Stimulated activated CD4-positive, alpha-beta T cell treated with anti-CD3 and anti-CD28 coated beads, TNF-alpha, amount 100 ng/mL, for 48 hours (primary cell): ENCODE measurements at places on chromosomes 16 and 17.

DNA sequence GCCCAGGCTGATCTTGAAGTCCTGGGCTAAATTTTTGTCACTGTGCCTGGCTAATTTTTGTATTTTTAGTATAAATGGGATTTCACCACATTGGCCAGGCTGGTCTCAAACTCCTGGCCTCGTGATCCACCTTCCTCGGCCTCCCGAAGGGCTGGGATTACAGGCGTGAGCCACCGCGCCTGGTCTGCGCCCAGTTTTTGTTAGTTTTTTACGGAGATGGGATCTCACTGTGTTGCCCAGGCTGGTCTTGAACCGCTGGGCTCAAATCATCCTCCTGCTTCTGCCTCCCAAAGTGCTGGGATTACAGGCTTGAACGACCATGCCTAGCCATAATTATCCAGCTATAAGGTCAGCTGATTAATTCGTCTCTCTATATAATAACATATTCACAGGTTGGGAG lies 2.7 kb upstream of the CEMP1 start:
- DNase-seq, result no peak

DNA sequence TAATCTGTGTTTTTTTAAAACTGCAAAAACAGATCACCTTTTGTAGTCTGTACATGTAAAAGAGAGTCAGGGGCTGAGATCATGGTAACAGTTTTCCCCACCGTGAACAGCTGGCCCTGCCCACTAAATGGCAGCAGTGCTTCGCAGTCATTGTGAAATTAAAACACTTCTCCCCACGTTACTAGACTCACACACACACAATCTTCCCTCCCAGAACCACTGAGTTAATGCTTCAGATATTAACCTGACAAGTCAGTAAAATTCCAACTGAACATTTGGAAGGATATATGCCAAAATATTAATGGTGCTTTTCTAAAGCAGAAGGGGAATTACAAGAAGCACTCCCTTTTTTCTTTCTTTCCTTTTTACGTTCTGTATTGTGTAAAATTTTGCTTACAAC lies 1.2 kb upstream of the CD300LG start:
- no peak for DNase-seq

- no peak for DNase-seq
These were observed 4.3 kb downstream of the EVPLL start for GRCh38 chr17:18381953-18382245.

GRCh38 chr16:19396555-19397011 lies 21.1 kb upstream of the TMC5 start:
- no peak for DNase-seq

DNA sequence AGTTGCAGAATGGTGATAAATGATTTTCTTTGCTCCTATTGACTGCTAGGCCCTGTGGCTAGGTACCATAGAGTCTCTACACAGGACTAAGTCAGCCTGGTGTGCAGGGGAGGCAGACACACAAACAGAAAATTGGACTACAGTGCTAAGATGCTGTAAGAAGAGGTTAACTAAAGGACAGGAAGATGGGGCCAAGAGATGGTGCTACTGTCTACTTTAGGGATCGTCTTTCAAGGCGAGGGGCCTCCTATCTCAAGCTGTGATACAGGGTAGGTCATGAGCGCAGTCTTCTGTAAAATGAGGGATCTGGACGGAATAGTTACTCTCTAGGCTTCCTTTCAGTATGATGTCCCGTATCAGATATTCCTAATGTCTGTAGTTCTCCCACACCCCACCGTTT lies 817 bp downstream of the NME1 start:
- no peak for DNase-seq

GRCh38 chr17:66704858-66705520 lies 129.9 kb upstream of the CACNG5 start:
- no peak for DNase-seq

- no peak for DNase-seq
These were observed 36.4 kb downstream of the RHBDL3 start for GRCh38 chr17:32302037-32302436.

- DNase-seq, result no peak
These were observed 1.2 kb downstream of the QPRT start for GRCh38 chr16:29680180-29680598.

DNA sequence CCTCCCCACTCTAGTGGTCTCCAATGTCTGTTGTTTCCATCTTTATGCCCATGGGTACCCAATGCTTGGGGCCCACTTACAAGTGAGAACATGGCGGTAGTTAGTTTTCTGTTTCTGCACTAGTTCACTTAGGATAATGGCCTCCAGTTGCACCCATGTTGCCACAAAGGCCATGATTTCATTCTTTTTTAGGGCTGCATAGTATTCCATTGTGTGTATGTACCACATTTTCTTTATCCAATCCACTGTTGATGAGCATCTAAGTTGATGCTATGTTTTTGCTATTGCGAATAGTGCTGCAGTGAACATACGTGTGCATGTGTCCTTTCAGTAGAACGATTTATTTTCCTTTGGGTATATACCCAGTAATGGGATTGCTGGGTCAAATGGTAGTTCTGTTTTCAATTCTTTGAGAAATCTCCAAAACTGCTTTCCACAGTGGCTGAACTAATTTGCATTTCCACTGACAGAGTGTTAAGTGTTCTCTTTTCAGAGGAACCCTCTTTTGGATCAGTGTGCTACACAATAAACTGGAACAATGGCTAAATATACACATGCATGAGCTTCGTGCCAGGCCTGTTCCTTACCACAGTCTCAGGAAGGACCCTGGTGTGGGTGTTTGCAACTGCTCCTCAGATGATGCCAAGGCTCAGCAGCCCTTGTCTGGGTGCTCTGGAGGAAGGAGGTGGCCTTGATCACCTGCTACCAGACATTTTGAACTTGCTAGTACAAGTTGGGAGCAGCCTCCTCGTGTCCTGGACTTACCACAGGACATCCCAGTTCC lies 34.4 kb downstream of the KNOP1 start:
- DNase-seq, result no peak

DNA sequence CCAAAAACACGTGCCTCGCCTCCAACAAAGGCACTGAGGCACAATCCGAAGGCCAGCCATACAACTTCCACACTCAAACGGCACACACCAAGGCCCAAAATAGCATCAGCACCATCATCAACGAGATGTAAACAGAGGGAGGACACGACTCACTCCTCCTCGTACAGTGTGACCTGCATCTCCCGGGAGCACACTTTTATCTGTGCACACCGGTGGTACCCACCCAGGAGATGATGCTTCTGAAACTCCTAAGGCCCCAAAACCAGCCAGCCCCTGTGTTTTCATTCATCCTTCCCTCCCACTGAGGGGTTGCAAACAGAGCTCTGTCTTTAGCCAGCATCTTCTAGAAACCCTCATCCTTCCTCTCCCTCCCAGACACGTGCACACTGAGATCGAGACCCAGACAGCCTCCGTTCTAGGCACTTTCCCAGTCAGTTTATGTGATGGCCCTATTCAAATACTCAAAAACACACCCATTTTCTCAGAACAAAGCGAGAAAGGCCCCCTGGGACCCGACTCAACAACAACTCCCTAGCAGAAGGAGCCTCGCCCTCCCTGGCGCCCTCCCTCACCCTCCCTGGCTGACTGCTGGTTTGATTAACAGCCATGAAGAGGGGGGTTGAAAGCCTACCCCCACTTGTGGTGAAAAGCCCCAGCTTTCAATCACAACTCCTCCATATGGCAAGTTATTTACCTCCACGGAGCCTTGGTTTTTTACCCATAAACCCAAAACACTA lies 76.3 kb downstream of the GAS7 start:
- no peak for DNase-seq

DNA sequence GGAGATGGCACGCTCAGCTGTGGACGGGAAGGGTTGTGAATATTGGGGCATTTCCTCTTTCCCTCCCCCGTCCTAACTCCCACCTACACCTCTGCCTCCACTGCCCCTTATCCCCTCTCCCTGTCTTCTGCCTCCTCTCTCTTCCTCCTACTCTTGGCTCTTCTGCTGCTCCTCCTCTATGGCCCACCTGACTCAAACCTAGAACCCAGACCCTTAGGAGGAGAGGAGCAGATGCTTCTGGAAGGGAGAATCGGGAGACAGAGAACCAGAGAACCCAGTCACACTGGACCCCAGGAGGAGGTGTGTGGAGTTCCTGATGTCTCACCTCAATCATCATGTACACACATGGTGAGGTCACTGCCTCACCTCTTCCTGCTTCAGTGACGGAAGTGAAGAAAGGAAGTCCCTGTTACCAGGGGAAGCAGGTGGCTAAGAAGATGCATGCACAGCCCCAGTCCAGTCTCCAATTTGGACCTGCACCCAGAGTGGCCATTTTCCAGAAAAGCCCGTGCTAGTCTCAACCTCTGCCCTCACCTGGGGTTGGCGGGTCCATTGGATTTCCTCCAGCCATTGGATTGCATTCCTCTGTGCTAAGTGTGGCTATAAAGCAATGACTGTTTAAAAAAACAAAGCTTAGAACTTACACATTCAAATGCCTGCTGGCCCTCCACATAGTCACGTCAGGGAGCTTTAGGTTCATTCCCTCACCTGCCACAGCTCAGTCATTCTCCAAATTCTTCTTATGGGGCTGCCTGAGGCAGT lies 4.0 kb downstream of the RNF222 start:
- no peak for DNase-seq

- DNase-seq, result no peak
These were observed 473.2 kb upstream of the SALL1 start for GRCh38 chr16:51624080-51624775.

DNA sequence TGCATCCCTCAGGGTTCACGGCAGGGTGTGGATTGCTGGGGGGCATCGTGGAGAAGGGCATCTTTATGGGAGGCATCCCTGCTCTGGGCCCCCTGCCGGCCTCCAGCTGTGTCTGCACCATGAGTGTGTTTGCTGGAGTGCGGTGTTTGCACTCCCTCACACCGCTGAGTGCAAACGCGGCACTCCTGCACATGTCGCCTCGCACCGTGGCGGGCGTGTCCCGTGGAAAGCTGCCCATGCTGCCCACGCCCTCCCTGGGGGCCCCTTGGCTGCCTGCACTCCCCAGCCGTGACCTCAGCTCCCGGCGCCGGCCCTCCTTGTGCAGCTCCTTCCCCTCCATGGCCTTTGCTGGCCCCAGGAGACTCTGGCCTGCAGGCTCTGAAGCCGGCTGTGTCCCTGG lies 74.6 kb upstream of the ZNF750 start:
- no peak for DNase-seq

DNA sequence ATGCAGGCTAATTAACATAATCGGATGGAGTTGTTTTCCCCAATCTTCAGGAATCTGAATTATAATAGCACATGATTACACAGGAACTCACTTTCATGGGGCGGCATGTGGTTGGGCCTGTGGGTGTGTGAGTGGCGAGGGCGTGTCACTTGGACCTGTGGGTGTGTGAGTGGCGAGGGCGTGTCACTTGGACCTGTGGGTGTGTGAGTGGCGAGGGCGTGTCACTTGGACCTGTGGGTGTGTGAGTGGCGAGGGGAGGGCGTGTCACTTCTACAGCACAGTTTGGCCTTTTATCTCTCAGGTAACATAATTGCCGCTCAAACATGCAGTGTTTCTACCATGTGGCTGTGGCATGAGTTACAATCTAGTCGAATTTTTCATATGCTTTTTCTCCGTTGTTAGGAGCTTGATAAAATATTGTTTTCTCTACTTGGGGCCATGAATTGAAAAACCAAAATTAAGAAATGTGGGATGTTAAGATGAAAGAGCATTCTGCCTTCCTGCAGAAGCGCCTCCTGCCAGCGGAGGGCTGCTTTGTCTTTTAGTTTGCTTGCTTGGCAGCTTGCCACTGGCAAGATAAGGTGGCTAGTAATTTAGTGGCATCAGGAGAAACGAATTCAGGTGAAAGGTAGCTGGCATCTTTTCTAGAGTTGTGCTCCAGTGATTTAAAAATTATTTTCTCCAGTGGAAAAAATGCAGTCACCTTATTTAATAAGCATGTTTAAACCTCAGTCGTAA lies 36.2 kb downstream of the USP10 start:
- no peak for DNase-seq

- no peak for DNase-seq
These were observed 77.6 kb upstream of the FOXF1 start for GRCh38 chr16:86432691-86433090.

- no peak for DNase-seq
These were observed 5.7 kb downstream of the QPRT start for GRCh38 chr16:29684679-29685078.

DNA sequence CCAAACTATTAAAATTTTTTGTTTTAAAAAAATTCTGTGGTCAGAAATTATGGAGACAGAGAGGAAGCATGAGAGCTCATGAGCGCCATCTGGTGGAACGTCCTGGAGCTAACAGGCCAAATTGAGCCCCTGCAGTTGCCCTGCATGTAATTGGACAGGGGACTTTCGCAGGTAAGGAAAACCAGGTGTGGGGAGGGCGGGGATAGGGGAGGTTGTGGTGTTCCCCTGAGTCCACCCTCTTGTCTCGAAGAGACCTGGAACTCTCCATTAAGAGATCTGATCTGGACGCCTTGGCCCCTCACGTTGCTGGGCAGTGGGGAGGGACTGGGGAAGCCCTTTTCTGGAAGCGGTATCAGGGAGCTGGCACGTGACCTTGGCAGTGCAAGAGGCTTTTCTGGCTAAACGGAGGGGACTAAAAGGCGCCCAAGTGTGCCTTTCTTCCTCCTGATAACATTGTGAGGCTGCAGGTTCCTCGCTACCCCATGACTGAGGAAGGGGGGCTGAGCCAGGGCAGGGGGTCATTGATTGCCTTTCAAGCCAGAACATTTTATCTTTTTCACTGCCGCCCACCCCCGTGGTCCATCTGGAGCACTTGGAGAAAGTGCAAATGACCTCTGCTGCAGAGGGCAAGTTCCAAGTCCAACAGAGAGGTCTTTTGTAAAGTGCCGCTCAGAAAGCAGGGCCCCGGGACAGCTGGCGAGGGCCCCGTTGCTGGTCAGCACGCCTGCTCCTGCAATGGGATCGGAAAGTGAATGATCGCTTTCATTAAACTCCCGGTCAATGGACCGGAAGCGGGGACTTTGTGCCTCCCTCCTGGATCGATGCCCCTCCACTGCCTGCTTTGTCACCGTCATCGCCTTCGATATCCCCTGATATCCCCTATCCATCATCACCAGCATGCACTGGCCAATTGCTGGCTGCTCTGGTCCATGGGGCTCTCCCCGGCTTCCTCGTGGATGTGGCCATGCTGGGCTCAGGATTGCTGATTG lies 18.4 kb downstream of the PDILT start:
- DNase-seq, result peak; percentile 18

DNA sequence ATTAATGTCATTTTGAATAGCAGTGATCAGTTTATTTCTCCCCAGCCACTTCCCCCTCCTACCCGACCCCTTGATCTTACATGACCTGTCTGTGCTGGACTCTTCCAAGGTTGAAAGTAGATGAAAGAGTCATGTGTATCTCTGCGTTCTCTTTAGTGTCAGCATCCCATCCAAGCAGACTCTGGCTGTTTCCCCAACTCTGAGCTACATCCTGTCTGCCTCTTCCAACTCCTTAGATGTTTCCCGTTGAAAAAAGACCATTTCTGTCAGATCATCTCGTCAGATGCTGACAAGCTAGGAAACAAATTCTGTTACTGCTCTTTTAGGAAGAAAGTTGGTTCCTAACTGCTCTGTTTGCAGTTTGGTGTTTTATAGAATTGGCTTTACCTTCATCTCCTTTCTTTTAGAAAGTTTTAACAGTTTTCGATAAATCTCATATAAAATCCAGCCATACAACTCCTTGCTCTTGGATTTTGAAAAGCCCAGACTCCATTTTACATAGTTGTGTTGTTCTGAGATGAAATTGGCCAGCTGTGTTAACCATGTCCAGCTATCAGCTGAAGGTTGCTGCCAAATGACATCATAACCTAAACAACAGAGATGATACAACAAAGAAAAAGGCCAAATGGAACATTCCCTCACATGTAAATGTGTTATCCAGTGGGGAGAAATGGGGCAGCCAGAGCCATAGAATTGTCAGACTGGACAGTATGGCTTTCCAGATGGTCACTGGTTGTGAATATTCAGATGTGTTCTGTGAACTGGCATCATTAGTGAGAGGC lies 43.5 kb downstream of the CYB561 start:
- no peak for DNase-seq

GRCh38 chr17:16033729-16034349 lies 34.2 kb downstream of the TTC19 start:
- no peak for DNase-seq
